Mesenteric fat pad (tissue), 1 donor: ENCODE measurements at places on chromosomes 7 and 10. TPM values are rescaled to one million over a fixed set of nuclear protein-coding genes. Genes with fewer than 3 reads are reported as not detected.

The LRRD1 gene
- not detected for total RNA-seq

The GIMAP6 gene
- 46.6 TPM for total RNA-seq

The RAPGEF5 gene
- total RNA-seq = 55.2 TPM

The GPR15LG gene
- not detected for total RNA-seq

- no peak for DNase-seq
These were observed 292.4 kb upstream of the SP4 start for GRCh38 chr7:21135437-21135836.

- no peak for DNase-seq
These were observed 35.5 kb upstream of the KMT2E start for GRCh38 chr7:104978460-104978859.

DNA sequence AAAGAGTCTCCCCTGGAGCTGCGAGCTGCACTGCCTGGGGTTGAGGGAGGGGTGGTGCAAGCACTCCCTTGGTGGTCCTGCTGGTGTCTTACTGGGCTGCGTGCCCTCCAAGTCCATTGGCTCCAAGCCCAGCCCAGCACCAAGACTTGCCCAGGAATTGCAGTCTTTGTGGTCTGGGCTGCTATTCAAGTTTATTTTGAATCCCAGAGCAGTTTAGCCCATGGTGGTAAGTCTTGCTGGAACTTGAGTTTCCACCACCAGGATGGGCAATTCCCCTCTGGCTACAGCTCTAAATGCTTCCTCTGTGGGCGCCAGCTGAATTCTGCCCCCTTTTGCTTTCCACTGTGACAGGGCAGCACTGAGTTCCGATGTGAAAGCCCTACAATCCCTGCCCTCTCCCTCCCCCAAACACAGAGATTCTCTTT lies 25.1 kb downstream of the GALNT11 start:
- DNase-seq = no peak

DNA sequence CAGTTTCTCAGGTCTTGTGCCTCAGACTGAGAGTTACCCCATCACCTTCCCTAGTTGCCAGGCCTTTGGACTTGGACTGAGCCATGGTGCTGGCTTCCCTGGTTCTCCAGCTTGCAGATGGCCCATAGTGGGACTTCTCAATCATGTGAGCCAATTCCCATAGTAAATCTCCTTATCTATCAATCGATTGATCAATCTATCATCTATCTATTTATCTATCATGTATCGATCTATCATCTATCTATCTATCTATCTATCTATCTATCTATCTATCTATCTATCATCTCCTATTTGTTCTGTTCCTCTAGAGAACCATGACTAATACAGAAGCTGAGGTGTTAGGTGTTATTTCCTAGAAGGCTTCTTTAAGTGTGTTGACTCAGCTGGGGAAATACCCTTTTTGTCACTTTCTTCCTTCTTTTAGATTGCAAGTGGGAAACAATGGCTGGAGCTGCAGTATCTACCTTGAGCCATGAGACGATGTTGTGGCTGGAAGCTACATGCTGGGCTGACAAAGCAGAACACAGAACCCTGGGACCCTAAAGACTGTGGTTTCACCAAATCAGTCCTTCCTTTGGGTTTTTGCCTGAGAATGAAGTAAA lies 234.7 kb upstream of the GLI3 start:
- no peak for DNase-seq

GRCh38 chr7:54161621-54162020 lies 380.6 kb upstream of the VSTM2A start:
- no peak for DNase-seq

DNA sequence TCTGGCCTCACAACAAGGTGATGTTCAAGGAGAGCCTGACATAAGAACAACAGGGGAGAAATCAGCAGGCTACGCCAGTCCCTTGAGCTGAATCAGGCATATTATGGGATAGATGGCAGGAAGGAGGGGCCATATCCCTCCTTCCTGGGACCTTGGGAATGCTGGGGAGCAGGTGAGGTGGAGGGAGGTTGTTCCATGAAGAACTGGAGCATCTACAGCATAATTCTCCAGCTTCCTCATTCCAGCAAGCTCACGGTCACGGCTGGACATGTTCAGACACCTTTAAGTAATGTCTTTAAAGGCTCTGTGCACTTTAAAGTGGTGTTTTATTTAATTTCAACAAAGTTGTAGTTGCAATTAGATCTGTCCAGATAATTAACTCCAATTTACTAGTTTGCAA lies 780.5 kb downstream of the TYW1 start:
- no peak for DNase-seq

GRCh38 chr7:155437836-155438235 lies 20.1 kb upstream of the EN2 start:
- no peak for DNase-seq

GRCh38 chr10:1774796-1775195 lies 37.5 kb upstream of the ADARB2 start:
- no peak for DNase-seq

GRCh38 chr10:52232561-52233350 lies 81.3 kb upstream of the DKK1 start:
- DNase-seq = no peak
